ENCODE measurements at places on chromosomes 2 and 18. TPM values are rescaled to one million over a fixed set of nuclear protein-coding genes. Genes with fewer than 3 reads are reported as not detected.

Gene ATF2
- 28.5 TPM for total RNA-seq

DNA sequence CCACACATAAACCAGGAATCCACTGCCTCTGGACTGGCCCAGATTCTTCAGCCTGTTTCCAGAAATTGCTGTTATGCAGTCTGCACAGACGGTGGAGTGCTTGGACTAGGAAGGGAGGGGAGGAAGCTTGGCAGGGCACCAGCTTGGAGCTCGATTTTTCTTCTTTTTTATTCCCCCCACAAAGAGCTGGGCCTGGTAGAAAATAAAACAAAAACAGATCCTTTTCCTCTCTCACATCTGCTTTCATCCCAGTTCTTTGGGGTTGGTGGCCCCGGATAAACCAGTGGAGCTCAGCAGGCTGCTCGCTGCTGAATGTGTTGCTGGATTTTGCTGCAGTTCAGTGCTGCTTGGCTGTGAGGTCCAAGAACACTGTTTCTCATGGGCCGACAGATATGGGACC lies 16.0 kb downstream of the LRRTM1 start:
- H3K4me1 ChIP-seq, result no peaks in the 10 kb centered on the region
- DNase-seq, result no peak
- no peak overlapping the region for H3K4me3 ChIP-seq

- no peaks in the 10 kb centered on the region for H3K27me3 ChIP-seq
- no peaks in the 10 kb centered on the region for H3K4me1 ChIP-seq
- H3K27ac ChIP-seq, result no peak overlapping the region
- H3K4me3 ChIP-seq, result no peak overlapping the region
Observed at GRCh38 chr18:24584813-24585212, 124.4 kb downstream of the HRH4 start.

- peaks cover 66% of the 10 kb centered on the region for H3K4me1 ChIP-seq
- H3K27me3 ChIP-seq, result no peaks in the 10 kb centered on the region
- peak overlapping the region; percentile 90 for H3K27ac ChIP-seq
- H3K36me3 ChIP-seq, result peaks cover 73% of the 10 kb centered on the region
- H3K4me3 ChIP-seq, result no peak overlapping the region
- DNase-seq, result no peak
Observed at GRCh38 chr2:217834057-217834620, 168.7 kb downstream of the TNS1 start.

DNA sequence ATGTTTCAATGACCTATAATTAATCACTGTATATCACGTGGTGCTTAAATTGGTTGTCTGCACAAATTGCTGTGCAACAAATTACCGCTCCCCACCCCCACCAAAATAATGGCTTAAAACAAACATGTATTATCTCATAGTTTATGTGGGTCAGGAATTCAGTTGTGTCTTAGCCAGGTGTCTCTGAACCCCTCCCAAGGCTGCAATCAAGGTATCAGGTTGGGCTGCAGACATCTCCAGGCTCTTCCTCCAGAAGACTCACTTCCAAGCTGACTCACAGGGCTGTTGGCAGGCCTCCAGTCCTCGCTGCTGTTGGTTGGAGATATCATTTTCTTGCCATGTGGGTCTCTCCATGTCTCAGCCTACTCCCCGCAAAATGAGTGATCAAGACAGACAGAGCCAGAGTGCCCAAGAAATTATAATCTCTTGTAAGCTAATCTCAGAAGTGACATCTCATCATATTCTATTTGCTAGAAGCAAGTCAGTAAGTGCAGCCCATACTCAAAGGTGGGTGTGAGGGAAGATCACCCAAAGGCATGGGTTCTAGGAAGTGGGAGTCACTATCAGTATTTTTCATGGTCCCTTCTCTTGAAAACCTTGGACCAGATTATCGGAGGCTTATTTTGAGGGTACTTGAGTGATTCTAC lies 38.4 kb downstream of the SPC25 start:
- peak; percentile 27 for DNase-seq
- peaks cover 5% of the 10 kb centered on the region for H3K4me1 ChIP-seq
- H3K4me3 ChIP-seq, result no peak overlapping the region

Gene SNED1
- 4.8 TPM for total RNA-seq

GRCh38 chr2:233063269-233063975 lies 3.3 kb downstream of the INPP5D start:
- no peaks in the 10 kb centered on the region for H3K27me3 ChIP-seq
- no peak for DNase-seq
- peaks cover 11% of the 10 kb centered on the region for H3K36me3 ChIP-seq
- H3K4me1 ChIP-seq, result peaks cover 46% of the 10 kb centered on the region

DNA sequence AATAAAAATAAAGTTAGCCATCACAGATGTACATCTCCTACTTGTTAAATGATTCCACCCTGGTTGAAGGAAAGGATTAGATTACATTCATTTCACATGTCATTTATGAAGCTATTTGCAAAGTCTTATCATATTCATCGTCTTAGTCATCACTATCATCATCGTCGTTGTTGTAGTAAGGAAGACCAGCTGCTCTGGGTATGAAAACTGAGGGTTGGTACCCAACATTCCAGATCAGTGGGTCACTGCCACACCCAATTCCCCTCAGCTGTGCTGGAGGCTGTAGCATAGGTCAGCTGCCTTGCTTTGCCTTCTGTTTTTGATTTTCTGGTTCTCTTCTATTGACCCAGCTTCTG lies 20.9 kb upstream of the CCBE1 start:
- DNase-seq, result no peak
- H3K36me3 ChIP-seq, result no peaks in the 10 kb centered on the region
- H3K27me3 ChIP-seq, result no peaks in the 10 kb centered on the region
- H3K27ac ChIP-seq, result no peak overlapping the region

DNA sequence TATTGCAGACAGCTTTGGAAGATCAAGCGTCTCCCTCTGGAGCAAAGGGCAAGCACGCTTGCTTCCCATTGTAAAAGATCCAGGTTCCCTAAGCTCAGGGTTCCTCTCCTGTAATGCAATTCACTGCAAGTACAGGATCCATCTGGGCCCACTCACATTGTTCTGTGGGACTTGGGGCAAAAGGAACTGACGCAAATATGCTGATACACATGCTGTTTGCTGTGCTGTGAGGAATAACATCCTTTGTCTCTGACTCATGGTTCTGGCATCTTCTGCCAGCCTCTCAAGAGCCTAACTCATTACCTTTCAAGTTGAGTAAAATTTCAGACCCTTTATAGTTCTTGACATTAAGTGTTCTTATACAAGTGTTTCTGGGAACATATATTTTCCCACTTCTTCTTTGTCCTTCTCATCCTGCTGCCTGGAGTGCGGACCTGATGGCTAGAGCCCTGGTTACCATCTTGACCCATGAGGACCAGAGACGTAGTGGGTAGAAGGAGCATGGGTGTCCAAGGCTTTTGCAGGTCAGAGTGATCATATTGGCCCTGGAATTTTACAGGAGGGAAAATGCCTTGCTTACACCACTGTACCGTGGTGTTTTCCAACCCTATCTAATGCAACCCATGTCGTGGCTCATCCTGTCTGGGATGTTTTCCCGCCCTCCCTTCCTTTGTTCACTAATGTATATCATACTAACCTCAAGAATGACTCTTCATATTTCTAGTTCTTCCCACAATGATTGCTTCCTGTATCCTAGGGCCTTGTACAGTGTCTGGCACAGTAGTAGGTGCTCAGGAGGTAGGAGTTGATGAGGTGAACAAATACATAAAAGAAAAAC lies 145.7 kb upstream of the GLI2 start:
- H3K4me1 ChIP-seq, result no peaks in the 10 kb centered on the region
- H3K27me3 ChIP-seq, result peaks cover 10% of the 10 kb centered on the region
- H3K4me3 ChIP-seq, result no peak overlapping the region
- no peaks in the 10 kb centered on the region for H3K36me3 ChIP-seq
- DNase-seq, result no peak

- no peak overlapping the region for H3K4me3 ChIP-seq
- no peak overlapping the region for H3K27ac ChIP-seq
- peaks cover 6% of the 10 kb centered on the region for H3K4me1 ChIP-seq
- no peaks in the 10 kb centered on the region for H3K36me3 ChIP-seq
- no peaks in the 10 kb centered on the region for H3K27me3 ChIP-seq
- DNase-seq, result no peak
Observed at GRCh38 chr2:133365117-133365516, 203.1 kb downstream of the NCKAP5 start.

DNA sequence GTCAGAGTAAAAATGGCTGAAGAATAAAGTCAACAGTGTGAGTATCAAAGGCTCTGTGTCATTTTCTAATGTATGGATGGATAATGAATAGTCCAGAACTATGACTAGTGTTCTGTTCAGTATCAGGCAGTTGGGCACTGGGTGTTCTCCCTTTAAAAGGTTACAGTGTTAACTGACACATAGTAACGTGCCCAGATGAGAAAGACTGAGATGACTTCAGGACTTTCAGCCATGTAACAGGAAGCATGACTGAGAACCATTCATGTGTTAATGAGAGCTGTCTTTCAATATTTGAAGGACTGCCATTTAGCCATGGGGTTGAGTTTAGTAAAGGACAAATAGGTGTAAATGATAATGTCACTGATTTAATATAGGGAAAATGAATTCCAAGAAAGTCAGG lies 187.1 kb downstream of the GULP1 start:
- DNase-seq, result no peak
- no peaks in the 10 kb centered on the region for H3K36me3 ChIP-seq
- H3K27ac ChIP-seq, result no peak overlapping the region

- H3K4me1 ChIP-seq, result peaks cover 24% of the 10 kb centered on the region
- DNase-seq, result no peak
- H3K36me3 ChIP-seq, result no peaks in the 10 kb centered on the region
- no peak overlapping the region for H3K4me3 ChIP-seq
- no peak overlapping the region for H3K27ac ChIP-seq
Observed at GRCh38 chr2:176493226-176493825, 224.1 kb downstream of the MTX2 start.

DNA sequence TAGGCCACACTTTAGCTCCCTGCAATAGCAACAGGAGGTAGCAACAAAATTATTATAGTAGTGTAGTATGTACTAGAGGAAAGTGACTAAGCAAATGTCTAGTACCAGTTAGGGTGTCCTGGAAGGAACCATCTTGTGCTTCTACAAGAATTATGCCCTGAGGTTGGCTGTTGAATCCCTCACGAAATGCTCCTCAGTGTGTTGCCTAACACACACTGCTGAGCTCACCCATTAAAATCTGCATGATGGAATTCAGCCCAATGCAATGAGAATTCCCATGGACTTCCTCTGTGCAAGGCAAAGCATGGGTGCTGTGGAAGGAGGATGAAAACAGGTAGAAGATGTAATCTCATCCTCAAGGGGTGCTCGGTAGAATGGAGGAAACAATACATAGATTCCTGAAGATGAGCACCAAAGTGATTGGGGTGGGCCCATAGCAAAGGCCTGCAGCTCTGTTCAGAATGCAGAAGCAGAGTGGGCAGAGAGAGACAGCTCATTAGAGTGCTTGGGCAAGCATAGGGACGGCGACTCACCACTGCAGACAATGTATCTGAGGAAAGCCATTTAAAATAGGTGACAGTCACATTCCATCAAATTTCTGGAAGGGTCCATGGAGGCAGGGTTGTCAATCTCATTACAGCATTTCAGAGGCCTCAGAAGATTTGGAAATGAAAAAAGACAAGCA lies 1.2 kb upstream of the UGT1A7 start:
- H3K4me1 ChIP-seq, result no peaks in the 10 kb centered on the region
- no peak overlapping the region for H3K4me3 ChIP-seq
- no peak overlapping the region for H3K27ac ChIP-seq

GRCh38 chr2:205427112-205427511 lies 255.2 kb upstream of the NRP2 start:
- H3K27ac ChIP-seq, result no peak overlapping the region
- H3K36me3 ChIP-seq, result no peaks in the 10 kb centered on the region
- H3K4me3 ChIP-seq, result no peak overlapping the region
- DNase-seq, result no peak
- H3K4me1 ChIP-seq, result no peaks in the 10 kb centered on the region

DNA sequence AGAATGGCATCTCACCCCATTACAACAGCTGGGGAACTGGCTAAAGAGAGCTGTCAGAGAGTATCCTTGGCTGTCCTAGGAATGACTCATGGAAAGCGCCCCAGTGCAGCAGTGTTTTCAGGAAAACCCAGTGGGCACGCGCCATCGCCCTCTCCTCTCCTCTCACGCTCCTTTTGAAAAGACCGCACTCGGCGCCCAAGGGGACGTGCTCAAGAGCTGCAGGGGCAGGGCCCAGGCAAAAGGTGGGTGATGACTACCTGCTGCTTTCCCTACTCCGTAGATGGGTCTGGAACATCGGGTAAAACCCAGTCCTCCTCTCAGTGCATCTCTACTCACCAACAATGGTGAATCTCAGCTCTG lies 68.1 kb downstream of the EMILIN2 start:
- no peak for DNase-seq
- no peaks in the 10 kb centered on the region for H3K4me1 ChIP-seq
- peaks cover 100% of the 10 kb centered on the region for H3K36me3 ChIP-seq
- H3K27me3 ChIP-seq, result no peaks in the 10 kb centered on the region
- no peak overlapping the region for H3K4me3 ChIP-seq

DNA sequence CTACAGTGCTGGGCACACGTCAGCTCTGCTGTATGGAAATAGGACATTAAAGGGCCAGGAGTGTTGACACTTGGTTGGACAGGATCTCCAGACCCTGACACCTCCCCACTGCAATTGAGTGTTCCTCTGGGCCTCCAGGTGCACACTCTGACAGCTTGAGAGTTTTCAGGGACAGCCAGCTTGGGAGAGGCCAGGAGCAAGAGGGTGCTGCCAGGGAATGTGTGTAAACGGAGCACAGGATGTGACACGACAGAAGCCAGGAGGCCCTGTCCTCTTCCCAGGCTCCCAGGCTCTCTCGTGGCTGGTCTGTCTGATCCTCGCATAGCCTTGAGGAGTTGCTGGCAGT lies 318.1 kb upstream of the HS6ST1 start:
- no peak overlapping the region for H3K4me3 ChIP-seq
- peak; percentile 52 for DNase-seq
- no peaks in the 10 kb centered on the region for H3K4me1 ChIP-seq
- no peaks in the 10 kb centered on the region for H3K36me3 ChIP-seq
- H3K27ac ChIP-seq, result no peak overlapping the region

GRCh38 chr18:59140302-59140885 lies 710 bp downstream of the SEC11C start:
- H3K4me1 ChIP-seq, result no peaks in the 10 kb centered on the region
- H3K4me3 ChIP-seq, result peak overlapping the region; percentile 72
- peak; percentile 24 for DNase-seq
- no peaks in the 10 kb centered on the region for H3K36me3 ChIP-seq
- H3K27ac ChIP-seq, result peak overlapping the region; percentile 82

DNA sequence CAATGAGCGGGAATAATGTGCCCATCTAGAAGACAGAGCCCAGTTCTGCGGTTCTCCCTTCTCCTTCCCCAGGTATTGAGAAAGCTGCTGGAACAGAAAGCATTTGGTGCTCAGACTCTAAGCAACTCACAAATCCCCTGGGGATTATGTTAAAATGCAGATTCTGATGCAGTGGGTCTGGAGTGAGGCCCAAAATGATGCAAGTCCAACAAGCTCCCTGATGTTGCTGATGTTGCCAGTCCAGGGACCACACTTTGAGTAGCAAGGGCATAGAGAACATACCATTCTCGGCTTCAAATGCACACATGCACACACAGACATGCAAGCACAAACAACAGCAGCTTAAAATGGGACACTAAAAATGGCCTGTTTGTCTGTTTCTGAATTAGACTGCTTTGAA lies 274.8 kb upstream of the NCKAP5 start:
- no peak overlapping the region for H3K27ac ChIP-seq
- no peak for DNase-seq
- H3K4me1 ChIP-seq, result peaks cover 11% of the 10 kb centered on the region
- H3K27me3 ChIP-seq, result no peaks in the 10 kb centered on the region
- no peaks in the 10 kb centered on the region for H3K36me3 ChIP-seq

All from heart left ventricle (tissue), 16 donors.